ENCODE measurements at places on chromosomes 7 and 10.

DNA sequence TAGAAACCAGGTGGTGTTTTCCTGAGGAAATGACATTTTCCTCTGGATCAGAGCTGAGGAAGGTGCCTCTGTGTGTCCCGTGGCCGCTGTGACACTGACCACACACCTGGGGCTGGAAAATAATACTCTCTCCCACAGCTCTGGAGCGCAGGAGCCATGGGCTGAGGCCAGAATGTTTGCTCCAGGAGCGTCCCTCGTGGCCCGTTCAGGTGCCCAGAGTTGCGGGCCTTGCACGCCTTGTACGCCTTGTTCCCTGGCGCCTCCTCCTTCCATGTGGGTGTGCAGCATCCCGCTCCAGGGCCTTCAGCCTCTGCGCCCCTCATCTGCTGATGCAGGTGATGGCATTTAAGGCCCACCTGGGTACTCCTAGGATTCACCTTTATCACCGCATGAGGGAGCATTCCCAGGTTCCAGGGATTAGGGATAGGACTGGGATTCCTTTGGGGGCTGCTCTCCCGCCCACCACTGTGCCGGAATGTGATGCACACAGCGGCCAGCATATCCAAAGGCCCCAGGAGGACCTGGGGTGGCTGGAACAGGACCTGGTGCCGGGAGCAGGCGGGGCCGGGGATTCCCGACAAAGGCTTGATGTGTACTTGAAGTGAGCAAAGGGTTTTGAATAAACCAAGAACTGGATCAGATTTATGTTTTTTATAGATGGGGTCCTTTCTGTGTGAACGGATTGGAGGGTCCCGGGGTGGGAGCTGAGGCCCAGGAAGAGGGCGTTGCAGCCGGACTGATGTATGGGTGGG, 44.0 kb downstream of the PITRM1 start:
- no peak for ATAC-seq

DNA sequence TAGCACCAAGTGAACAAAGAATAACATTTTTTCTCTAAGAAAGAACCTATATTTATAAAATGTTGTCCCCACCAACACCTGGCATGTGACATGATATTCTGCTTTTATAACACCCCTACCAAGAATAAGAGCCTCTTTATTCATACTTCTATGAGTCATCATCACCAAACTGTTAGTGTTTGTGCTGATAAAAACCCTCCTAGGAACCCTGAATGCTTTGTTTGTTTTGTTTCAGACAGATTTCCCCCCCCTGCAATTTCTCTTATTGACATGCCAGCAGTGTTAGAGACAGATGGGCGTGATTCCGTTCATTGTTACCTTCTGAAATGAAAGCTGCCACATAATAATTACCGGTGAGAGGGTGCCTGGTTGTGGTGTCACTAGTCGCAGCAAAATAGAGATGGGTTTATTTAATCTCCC, 651.1 kb downstream of the SORCS1 start:
- no peak for ATAC-seq

GRCh38 chr7:136138991-136139390, 161.8 kb upstream of the MTPN start:
- no peak for ATAC-seq

DNA sequence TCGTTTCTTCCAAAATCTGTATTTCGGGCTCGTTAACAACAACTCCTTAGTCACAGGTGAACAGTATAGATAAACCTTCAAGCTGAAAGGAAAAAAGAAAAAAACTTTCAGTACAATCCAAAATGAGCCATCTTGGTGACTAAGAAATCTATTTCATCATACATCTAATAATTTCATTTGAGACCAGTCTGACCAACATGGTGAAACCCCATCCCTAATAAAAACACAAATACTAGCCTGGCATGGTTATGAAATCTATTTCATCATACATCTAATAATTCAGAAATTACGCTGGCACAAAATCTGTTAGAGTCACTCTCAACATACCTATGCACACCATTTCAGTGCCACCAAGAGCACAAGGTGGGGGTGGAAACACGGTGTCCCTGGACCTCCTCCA, 8.8 kb downstream of the DCLRE1C start:
- ATAC-seq: no peak

DNA sequence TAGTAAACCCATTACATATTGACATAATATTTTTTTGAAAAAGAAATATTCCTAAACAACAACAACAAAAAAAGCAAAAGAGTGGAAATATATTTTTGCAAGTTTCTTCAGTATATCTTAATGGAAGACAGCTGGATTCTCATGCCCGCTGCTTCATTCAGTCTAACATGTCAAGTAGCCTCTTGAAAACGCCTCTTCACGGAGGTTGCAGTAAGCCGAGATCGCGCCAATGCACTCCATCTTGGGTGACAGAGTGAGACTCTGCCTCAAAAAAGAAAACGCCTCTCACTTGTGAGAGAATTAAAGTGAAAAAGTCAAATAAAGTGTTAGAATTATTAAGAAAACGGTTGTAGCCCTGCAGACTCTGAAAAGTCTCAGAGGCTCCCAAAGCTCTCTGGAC, 1.3 kb downstream of the CUTC start:
- no peak for ATAC-seq

GRCh38 chr7:50826371-50827172, 43.9 kb upstream of the GRB10 start:
- no peak for ATAC-seq

- no peak for ATAC-seq
Measured at GRCh38 chr7:91165846-91166230, 98.4 kb upstream of the FZD1 start.

GRCh38 chr7:151743481-151743983, 133.4 kb downstream of the PRKAG2 start:
- ATAC-seq: no peak

GRCh38 chr10:30834153-30834552, 197.5 kb downstream of the ZNF438 start:
- no peak for ATAC-seq

GRCh38 chr10:14017467-14017866, 313.3 kb downstream of the FRMD4A start:
- no peak for ATAC-seq

GRCh38 chr7:22485189-22485588, 14.8 kb downstream of the STEAP1B start:
- ATAC-seq: no peak

GRCh38 chr7:31051598-31052486, at the start of gene ADCYAP1R1:
ADCYAP1R1 (plus strand) TSS chr7:31052308; CDS start chr7:31063265, 10,957 bp downstream.
- ATAC-seq: peak; percentile 84

DNA sequence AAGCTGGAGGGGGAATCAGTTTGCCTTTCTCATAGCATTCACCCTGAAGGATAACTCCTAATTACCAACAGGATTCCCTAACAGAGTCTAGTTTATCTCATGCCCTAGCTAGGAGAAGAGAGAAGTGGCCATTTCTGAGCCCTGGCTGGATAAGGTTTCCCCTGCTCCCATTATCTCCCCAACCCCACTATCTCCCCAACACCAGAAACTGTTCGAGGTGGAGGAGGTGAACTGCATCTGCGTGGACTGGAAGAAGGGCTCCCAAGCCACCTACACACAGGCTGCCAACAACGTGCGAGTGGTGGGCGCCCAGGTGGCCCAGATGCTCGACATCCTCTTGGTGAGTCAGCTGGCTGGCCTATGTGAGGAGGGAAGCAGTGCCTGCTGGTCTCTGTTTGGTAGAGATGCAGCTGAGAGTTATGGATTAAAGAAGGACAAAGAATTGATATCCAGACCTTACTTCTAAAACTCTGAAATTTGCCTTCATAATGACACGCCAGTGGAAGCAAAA, 3.8 kb downstream of the PNLIPRP1 start:
- no peak for ATAC-seq

GRCh38 chr10:119079599-119080520, 757 bp downstream of the EIF3A start:
- peak; percentile 80 for ATAC-seq

DNA sequence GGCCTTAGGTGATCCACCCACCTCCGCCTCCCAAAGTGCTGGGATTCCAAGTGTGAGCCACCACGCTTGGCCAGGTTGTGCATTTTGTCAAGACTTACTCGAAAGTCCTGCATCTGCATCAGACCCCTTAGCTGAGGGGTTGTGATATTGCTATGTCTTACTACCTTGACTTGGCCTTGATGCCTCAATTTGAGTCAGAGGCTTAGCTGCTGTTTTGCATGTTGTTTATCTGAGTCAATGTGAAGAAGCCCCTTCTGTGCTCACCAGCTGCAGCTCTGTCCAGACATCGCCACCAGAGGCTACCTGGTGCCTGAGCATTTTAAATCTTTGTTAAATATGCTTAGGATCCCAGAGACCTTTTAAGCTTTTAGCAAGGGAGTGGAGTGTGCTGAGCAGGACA, 18.1 kb downstream of the UBE2D4 start:
- no peak for ATAC-seq

DNA sequence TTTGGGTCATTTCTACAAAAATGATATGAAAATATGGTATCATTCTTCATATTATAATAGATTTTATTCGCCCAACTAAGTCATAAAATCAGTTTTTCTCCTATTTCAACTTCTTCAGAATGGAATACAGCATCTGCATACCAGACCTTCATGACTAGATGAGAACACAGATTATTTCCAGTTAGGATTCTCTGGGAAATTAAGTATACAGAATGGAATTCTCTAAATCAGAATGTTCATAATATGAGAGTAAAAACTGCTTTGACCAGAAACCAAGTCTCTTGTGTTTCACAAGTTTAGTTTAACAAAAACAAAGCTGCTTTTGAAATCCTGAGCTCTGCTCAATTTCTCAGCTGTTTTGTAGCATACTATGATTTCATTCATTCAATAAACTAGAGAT, 160.3 kb upstream of the SEMA3A start:
- ATAC-seq: no peak

DNA sequence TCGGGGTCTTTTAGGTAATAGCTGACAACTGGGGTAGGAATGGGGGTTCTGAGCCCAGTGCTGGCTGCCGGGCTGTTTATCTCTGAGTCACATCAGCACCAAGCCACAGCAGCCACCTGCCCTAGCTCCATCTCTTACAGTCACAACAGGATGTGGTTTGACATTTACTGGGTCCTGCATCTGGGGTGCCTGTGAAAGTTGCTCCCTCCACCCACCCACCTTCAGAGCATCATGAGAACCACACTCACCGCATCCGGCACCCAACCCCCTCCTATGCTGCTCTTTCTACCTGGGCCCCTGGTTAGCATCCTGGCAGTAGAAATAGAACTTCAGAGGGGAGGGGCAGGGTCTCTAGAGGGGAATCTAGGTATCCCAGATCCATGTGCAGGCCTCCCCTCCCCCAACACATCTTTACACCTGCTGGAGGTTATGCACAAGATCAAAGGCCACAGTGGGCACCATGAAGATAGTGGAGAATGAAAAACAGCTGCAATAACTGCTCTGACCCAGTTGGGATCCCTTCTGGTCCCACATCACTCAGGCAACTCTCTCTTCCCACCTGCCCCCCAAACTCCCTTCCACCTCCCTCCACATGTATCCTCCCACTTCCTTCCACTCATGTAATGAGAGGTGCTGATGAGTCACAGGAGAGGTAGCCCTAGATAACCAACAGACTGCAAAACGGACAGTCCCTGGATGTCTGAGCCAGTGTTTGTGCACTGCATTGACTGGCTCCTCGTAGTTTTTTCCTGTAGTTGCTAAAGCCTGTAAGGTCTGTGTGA, 38.2 kb downstream of the PRSS2 start:
- ATAC-seq: peak; percentile 27

DNA sequence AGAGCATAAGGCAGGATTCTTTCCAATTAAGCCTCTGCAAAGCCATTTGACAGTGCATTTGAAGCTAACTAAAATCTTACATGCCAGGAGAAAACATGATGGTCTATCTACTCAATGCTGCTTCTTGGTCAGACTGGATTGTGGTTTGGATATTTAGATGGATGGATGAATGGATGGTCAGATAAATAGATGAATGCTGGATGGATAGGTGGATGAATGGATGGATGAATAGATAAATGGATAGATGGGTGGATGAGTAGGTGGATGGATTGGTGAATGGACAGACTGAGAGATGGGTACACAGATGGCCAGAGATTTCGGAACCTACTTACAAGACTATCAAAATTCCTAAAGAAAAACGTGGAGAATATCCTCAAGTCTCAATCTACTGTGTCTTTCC, 127.6 kb downstream of the SFMBT2 start:
- no peak for ATAC-seq

DNA sequence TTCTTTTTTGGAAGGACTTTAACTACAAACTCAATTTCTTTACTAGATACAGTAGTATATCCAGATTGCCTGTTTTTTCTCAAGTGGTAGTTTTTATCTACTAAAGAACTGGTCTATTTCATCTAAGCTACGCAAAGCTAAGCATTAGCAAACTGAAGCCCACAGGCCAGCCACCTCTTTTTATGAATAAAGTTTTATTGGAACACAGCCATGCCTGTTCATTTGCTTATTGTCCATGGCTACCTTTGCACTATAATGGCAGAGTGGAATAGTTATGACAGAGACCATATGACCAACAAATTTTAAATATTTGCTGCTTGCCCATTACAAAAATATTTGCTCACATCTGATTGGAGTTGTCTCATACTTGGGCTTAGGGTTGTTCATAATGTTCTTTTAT, 168.7 kb downstream of the CAMK1D start:
- no peak for ATAC-seq

DNA sequence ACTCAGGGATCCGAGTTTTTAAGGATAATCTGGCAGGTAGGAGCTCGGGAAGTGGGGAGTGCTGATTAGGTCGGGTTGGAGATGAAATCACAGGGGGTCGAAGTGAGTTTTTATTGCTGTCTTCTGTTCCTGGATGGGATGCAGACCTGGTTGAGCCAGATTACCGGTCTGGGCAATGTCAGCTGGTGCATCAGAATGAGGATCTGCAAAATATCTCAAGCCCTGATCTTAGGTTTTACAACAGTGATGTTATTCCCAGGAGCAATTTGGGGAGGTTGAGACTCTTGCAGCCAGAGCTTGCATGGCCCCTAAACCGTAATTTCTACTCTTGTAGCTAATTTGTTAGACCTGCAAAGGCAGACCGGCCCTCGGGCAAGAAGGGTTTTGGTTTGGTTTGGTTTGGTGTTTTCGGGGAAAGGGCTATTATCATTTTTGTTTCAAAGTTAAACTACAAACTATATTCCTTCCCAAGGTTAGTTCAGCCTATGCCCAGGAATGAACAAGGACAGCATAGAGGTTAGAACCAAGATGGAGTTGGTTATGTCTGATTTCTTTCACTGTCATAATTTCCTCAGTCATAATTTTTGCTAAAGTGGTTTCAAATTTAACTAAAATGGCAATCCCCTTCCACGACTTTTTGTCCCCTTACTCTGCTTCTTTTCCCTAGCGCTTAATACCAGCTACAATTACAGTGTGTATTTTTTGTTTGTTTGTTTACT, 20.6 kb upstream of the PIK3CG start:
- no peak for ATAC-seq
